Large intestine (tissue), 12 donors: ENCODE measurements at places on chromosomes 1 and 21.

DNA sequence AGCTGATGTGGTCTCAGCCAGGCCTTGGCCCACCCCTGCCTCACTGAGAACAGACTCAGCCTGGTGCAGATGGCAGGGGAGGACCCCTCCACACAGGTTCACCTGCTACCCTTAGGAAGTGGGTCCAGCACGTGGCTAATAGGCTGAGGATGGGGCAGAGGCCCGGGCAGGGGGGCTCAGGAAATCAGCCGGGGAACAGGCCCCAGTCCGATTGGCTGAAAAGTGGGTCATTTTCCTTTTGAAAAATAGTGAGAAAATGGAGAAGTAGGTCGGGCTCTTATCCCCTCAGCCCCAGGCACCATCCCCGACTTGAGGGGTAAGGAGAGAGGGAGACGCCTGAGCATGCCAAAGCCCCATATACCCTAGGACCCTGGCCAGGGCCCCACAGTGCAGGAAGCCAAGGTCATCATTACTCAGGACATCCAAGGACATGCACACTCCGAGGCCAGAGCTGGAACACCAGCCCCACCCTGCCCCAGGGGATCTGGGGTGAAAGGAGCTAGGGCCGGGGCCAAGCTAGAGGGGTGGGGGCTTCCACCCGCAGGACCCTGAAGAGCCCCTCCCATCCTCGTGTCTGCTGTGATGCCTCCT is 11.0 kb downstream of the DLGAP3 start:
- DNase-seq: no peak

DNA sequence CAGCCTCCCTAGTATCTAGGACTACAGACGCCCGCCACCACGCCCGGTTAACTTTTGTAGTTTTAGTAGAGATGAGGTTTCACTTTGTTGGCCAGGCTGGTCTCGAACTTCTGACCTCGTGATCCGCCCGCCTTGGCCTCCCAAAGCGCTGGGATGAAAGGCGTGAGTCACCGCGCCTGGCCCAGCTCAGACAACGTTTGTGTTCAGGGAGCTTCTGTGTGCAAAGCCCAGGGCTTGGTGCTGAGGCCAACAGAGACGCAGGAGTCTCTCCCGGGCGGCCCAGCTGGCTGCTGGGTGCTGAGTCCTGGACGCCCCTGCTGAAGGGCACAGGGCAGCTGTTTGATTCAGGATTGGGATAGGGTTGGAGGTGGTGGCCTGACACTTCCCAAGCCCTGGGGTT is 3.0 kb downstream of the PRKCZ start:
- no peak for DNase-seq

GRCh38 chr1:100152271-100152670 is 19.3 kb downstream of the TRMT13 start:
- no peak for DNase-seq

- no peak for DNase-seq
These were observed 140.9 kb downstream of the ACTL8 start for GRCh38 chr1:17895986-17896385.

GRCh38 chr1:2932671-2933350 is 88.5 kb upstream of the ACTRT2 start:
- DNase-seq: no peak

GRCh38 chr1:223269006-223269405 is 95.0 kb downstream of the SUSD4 start:
- no peak for DNase-seq

GRCh38 chr1:24302209-24302611 is 16.9 kb upstream of the GRHL3 start:
- no peak for DNase-seq

- DNase-seq: no peak
These were observed 9.0 kb downstream of the CLDN19 start for GRCh38 chr1:42730988-42731387.

DNA sequence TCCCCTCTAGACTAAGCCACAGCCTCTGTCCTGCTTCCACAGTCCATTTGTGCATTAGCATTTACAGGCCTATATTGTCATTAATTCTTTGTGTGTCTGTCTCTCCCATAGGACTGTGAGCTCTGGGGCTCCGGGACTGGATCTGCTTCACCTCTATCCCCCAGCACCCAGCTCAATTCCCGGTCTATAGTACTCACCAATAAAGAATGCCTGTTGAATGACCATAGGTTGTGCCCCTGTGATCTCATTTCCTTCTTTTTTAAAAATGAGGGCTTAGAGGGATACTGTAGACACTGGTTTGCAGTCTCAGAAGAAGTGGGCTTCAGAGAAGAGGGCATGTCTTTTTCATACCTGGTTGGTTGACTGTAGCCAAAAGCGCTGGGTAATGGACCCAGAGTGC is 8.8 kb upstream of the POU3F1 start:
- DNase-seq: no peak

GRCh38 chr1:208525417-208525816 is 281.2 kb upstream of the PLXNA2 start:
- DNase-seq: no peak

- DNase-seq: peak; percentile 14
These were observed 490.3 kb downstream of the TTLL7 start for GRCh38 chr1:83508485-83509151.

- DNase-seq: no peak
These were observed 87.0 kb upstream of the RUNX1 start for GRCh38 chr21:35136106-35136505.

DNA sequence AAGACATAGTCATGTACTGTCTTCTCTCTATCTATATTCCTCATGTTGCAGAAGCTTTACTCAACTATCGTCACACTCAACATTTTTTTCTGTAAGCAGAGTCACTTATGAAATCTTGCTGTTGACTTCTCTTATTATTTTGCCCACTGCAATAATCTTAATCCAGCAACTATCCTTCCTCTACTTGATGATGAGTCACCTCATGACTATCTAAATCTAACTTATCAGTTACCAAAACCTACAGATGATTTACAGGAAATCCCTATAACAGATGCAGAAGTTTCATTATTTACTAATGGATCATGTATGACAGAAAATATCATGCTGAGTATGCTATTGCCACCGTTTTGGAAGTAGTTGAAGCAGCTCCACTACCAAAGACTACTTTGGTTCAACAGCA is 378.9 kb downstream of the DUSP10 start:
- no peak for DNase-seq

DNA sequence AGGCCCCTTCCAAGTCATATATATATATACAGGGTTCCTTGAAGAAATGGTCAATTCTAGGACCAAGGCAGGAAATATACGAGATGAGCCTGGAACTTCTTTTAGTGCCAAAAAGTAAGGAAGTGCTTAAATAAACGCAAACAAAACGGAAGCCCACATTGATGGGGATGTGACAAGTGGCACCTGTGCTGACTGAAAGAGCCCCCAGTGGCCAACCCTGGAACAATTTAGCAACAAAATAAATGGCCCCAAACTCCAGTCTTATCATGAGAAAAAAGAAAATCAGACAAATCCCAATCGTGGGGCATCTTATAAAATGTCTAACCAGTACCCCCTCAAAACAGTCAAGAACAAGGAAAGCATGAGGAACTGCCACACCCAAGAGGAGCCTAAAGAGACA is 17.7 kb downstream of the PLA2G5 start:
- no peak for DNase-seq

- no peak for DNase-seq
These were observed 7.1 kb downstream of the ANGEL2 start for GRCh38 chr1:213008564-213008963.

DNA sequence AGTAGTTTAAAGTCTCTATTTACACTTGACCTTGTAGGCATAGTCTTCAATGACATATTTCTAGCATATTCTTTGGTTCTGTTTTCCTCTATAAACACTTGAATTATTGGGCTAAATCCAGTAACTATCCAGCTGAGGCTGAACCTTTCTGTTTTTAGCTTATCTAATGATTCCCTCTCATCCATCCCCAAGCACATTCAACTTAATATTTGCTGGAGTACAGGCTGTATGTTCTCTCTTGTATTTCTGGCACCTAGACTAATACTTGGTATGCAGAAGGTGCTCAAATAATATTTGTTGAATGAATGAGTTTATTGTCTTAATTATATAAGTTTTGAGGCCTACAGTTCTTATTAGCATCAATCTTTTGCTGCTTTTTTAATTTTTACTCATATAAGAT is 88.7 kb downstream of the RABGAP1L start:
- no peak for DNase-seq

DNA sequence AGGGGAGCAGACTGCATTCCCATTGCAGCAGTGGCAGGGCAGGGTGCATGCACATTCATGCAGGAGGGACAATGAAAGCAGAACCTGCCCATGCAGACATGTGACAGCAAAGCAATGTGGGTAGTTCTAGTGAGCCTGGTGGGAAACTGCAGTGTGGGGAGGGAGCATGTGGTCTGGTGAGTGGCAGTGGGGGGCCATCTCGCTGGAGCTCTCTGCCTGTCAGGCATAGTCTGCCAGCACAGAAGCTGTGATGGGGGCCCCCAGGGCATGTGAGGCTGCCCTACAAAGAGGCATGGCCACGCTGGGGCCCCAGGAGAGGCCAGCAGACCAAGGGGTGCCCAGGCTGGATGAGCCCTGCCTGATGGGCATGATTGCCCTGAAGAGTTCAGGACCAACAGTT is 579.7 kb downstream of the PTPRC start:
- DNase-seq: no peak

- DNase-seq: no peak
These were observed 33.1 kb upstream of the YTHDF2 start for GRCh38 chr1:28703629-28704028.

- no peak for DNase-seq
These were observed 123.6 kb downstream of the LRRC53 start for GRCh38 chr1:74388855-74389254.

DNA sequence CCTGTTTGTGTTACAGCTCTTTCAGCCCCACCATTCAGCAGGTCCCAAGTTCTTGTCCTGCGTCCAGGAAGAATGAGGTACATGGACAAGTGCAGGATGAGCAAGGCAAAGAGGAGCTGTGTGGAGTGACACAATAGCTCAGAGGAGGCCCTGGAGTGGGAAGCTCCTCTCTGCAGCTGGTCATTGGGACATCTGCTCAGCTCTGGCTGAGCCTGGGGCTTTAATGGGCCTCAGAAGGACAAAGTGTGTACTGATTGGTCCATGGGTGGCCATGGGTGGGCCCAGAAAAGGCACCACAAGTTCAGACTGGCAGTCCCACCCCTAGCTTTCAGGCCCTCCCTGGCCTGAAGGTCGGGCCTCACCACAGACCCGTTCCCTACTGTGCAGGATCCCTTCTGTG is 14.7 kb upstream of the HYI start:
- DNase-seq: no peak

GRCh38 chr1:21129407-21129806 is 47.3 kb downstream of the EIF4G3 start:
- no peak for DNase-seq

DNA sequence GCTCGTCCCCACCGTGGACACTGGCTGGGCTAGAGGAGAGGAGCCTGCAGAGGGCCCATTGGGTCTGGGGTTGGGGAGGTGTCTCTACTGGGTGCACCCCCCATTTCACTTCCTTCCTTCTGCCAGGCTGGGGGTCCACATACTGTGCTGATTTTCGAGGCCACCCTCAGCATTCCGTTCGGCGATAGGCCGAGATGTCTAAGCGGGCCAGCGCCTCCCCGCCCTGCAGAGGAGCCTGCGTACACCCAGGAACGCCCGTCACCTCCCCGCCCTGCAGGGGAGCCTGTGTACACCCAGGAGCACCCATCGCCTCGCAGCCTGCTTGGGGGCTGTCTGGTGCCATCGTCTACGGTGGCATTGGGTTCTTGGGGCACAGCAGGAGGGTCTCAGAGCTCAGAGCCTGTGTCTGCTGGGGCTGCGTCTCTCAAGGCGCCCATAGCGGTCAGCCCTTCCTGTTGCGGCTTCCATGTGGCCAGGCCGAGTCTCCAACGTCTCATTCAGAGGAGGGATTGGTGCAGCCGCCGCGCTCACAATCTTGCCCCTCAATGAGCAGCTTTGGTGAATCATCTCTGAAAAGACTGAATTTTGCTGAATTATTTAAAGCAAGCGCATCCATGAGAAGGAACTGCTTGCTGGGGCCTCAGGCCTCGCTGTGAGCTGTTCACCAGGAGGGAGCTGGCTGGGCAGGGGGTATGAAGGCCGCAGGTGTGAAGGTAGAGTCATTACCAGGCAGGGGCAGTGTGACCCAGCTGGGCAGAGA is 30.7 kb upstream of the AGPAT3 start:
- DNase-seq: no peak

GRCh38 chr1:47792779-47793178 is 204.4 kb downstream of the TRABD2B start:
- DNase-seq: no peak

GRCh38 chr1:19969898-19970660 is 9.3 kb downstream of the PLA2G2A start:
- no peak for DNase-seq

DNA sequence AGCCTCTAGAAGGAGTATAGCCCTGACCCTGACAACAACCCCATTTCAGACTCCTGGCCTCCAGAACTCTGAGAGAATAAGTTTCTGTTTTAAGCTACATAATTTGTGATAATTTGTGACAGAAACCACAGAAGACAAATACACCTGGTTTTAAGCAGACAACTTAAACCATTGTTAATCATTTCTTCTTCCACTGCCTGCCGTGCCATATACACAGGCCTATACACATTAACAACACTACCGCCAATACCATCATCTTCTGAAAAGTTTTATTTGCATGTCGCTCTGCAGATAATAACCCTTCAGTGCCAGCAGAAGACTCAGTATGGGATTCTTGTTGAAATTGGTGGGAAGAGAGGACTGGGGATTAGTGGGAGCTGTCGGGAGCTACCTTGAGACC is 39.9 kb upstream of the KRTAP19-8 start:
- no peak for DNase-seq

DNA sequence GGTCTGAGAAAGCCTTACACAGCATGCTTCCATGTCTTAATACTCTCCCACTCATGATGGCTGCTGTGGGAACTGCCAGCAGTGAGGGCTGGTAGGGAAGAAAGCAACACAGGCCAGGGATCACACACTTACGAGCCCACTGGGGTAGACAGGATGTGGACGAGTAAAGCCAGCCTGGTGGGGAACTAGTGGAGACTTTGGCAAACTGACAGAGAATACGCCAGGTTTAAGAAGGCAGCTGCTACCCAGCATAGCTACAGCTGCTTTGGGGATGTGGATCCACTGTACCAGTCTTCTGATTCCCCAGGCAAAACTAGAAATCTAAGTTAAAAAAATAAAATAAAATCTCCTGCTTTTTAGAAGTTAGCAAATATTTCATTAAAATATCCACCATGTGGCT is 664.0 kb downstream of the SMYD3 start:
- DNase-seq: no peak

- DNase-seq: no peak
These were observed 36.5 kb downstream of the EVA1C start for GRCh38 chr21:32448803-32449594.
